ENCODE measurements at places on chromosomes 3 and 15.

DNA sequence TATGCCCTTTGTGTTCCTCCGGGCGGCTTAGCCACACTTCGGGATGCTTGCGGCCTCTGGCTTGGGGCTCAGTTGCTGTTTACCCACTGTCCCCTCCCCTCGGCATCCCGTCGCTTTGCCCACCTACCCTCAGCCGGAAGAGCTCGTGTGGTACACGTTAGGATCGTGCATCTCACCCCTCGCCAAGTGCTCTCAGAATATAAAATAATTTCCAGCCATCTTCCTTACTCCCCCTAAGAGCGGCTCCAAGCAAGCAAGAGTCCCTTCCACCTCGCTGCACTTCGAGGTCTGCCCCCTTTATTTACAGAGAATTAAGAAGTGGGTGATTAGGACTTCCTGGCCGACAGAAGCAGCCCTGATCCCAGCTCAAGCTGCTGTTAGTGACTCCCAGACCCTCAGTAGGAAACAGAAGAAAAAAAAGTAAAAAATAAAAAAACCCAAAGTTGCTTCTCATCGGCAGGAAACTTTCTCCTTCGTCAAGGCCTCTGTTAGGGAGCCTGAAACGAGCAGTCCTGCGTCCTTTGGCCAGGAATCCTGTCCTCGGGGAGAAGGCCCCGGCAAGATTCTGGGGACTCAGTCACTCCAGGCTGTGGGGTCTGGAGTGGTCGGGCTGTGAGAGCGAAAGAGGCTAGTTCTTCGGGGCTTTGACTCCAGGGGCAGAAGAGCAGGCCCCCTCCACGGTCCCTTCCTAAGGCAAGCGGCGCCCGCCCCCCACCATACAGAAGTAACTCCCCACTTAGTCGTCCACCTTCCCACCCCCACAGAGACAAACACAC is 3.0 kb downstream of the MEIS2 start:
- no peak for DNase-seq

DNA sequence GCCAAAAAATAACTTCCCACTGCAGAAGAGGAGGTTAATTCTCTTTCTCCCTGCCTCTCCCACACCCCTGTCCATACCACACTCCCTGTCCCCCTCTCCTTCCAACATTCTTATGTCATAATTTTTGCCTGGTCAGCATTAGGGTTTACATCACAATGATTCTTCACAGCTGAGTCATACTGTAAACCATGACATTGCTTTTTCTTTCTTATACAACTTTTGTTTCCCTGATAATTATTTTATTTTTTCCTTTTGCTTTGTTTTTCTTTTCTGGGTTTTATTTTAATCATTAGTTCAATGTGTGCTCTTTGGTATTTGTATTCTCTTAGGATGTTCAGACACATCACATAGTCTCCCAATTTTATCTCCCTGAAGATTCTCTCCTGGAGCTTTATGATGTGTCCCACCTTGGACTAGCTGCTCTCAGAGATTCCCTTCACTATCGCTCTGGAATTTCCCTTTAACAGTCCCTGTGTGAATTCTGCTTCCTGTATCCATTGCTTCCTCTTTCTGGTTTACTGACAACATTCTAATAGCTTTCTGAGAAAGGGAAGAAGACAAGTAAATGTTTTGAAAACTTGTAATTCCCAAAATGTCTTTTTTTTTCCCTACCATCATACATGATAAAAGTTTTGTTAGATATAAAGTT is 70.7 kb downstream of the SOX2 start:
- DNase-seq: no peak

DNA sequence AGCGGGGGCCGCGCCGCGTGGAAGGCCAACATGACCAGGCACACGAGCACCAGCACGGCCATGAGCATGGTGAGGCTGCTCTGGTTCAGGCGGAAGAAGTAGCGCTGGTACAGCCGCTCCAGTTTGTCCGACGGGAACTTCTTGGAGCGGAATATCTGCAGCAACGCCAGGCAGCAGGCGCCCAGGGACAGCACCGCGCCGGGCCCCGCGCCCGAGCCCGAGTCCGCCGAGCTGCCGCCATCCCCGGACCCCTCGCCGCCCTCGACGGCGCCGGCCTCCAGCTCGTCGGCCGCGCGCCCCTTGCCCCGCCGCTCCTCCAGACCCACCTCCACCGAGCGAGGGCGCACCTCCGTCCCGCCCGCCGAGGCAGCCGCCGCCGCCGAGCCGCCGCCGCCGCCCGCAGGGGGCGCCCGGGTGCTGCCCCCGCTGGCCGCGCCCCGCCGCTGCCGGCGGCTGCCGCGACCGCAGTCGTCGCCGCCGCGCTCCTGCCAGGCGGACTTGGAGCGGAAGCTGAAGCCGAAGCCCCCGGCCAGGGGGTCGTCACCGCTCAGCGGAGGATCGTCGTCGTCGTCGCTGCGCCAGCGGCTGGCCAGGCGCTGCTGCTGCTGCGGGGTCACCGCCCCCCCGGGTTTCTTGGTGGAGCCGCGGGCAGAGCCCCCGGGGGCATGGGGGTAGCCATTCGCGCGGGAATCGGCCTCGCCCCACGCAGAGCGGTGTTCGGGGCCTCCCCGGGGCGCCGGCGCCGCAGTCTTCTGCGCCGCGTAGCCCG is 957 bp downstream of the ADCY5 start:
- peak; percentile 5 for DNase-seq

- peak; percentile 37 for DNase-seq
These were observed 15.0 kb downstream of the TIGIT start for GRCh38 chr3:114308830-114309229.

- DNase-seq: no peak
These were observed 100.9 kb downstream of the PGPEP1L start for GRCh38 chr15:98906712-98907083.

DNA sequence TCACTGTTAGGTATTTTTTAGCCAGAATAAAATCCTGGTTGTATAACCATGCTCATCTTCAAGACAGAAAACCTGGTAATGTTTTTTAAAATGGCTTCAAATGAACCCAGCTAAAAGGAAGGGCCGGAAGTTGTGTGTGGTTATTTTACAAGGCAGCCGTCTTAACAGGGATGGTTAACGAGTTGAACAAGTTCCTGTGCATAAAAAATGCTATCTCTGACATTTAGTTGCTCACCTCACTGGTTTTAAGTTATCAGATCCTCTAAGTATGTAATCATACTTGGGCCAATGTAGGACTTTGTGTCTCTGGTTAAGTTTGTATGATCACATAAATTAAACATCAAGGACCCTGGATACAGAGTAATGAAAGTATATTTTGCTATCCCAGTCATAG is 2.1 kb downstream of the ATP11B start:
- DNase-seq: peak; percentile 5

GRCh38 chr3:124768812-124769211 is 38.6 kb downstream of the UMPS start:
- DNase-seq: no peak

GRCh38 chr3:50971487-50971924 is 296.8 kb downstream of the DOCK3 start:
- peak; percentile 32 for DNase-seq

- no peak for DNase-seq
These were observed 30.6 kb downstream of the LDHAL6B start for GRCh38 chr15:59237119-59237855.

GRCh38 chr3:124886168-124887056 is 753 bp downstream of the ITGB5 start:
- no peak for DNase-seq

DNA sequence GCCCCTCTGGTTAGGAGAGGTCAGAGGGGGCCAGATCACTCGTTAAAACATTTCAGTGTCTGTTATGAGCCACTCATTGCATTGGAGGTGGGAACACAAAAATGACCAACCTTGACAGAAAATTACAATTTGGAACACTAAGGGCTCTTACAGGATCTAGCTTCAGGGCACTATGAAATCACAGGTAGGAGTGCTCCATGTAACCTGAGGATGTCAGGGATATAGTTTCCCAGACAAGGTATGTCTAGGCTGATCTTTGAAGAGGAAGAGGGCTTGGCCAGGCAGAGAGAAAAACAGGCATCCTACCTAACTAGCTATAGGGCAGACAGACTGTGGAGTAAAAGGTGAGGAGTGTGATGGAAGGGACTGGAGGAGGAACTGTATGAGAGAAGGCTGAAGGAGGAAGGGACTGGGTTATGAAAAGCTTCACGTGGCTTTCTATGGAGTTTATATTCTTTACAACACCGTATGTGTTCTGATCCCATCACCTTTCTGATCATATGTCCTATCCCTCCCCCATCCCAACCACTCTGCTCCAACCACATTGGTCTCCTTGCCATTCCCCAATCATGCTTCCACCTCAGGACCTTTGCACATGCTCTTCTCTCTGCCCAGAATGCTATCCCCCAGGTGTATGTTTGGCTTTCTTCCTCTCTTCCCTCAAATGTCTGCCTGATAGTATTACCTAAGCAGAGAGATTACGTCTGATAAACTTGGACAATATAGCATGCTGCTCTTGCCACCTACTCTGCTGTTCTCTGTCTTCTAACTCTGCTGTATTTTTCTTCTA is 88.2 kb downstream of the CCR1 start:
- DNase-seq: no peak

DNA sequence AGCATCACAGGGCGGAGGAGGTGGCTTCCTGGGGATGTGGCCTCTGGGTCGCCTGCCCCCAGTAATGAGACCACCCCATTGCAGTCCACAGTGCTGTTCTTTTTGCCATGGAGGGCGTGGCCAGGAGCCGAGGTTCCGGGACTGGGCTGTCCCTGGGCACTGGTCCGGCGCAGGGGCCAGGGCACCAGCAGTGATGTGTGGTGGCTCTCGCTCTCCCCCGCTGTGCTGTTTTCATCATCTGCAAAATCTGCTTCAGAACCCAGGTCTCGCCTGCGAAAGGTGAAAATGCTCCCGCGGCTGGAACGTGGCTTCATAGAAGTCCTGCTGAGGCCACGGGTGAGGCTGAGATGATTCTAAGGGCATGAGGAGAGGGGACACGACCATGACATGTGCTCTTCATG is 45.8 kb downstream of the SCN5A start:
- DNase-seq: no peak

GRCh38 chr3:108117241-108117775 is 26.5 kb upstream of the CD47 start:
- DNase-seq: no peak
